ENCODE measurements at places on chromosomes 2 and 18. TPM values are rescaled to one million over a fixed set of nuclear protein-coding genes. Genes with fewer than 3 reads are reported as not detected.

GRCh38 chr2:191666732-191667131 lies 11.2 kb upstream of the NABP1 start:
- DNase-seq: no peak

DNA sequence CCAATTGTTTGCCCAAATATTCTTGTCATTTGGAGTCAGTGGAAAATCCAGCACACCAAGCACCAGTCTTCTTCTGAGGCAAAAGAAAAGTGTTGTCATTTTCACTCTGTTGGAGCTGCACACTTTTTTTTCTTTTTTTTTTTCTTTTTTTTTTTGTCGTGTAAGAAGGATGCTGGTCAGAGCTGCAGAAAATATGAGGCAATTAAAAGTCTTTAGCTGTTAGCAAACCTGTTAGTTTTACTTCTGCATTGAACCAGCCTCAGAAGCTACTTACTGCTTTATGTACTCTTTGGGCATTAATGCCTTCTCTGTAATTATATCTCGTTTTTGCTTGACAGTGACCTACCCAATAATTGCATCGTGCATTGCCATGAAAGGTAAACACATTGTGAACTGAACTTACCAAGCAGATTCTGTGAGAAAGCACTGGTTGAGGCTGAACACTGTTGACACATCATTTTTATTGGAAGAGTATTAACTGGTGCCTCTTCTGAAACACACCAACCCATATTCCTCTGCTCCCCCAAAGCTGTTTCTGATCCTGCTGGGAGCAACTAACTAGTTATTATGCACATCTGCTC lies 165.4 kb downstream of the CAPN13 start:
- DNase-seq: no peak

- no peak for DNase-seq
These were observed 547.7 kb upstream of the ZEB2 start for GRCh38 chr2:145067549-145068030.

DNA sequence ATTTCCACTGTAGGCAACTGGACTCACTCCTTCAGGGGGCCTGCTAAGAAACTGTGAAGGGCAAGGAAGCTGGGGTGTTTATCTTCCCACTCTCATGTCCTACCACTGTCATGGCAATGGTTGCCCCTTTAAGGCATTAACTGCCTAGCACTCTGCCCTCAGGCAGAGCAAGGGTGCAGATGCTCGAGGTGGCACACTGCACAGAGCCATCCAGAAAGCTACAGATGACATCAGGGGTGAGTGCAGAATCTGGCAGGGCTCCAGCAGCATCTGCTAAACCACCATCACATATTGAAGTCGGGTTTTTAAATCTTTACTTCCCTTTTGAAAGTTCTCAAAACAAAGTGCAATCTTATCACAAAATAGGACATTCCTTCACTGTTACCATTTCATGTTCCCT lies 75.4 kb downstream of the RAPGEF4 start:
- no peak for DNase-seq

DNA sequence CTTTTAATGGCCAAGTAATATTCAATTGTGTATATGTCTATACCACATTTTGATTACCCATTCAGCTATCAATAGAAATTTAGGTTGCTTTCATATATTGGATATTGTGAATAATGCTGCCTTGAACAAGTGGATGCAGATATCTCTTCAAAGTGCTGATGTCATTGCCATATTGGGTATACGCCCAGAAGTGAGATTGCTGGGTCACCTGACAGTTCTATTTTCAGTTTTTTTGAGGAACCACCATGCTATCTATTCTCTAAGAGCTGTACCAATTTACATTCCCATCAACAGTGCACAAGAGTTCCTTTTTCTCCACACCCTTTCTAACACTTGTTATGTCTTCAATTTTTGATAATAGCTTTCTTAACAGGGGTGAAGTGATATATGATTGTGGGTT lies 306.9 kb downstream of the ZNF516 start:
- DNase-seq: no peak

DNA sequence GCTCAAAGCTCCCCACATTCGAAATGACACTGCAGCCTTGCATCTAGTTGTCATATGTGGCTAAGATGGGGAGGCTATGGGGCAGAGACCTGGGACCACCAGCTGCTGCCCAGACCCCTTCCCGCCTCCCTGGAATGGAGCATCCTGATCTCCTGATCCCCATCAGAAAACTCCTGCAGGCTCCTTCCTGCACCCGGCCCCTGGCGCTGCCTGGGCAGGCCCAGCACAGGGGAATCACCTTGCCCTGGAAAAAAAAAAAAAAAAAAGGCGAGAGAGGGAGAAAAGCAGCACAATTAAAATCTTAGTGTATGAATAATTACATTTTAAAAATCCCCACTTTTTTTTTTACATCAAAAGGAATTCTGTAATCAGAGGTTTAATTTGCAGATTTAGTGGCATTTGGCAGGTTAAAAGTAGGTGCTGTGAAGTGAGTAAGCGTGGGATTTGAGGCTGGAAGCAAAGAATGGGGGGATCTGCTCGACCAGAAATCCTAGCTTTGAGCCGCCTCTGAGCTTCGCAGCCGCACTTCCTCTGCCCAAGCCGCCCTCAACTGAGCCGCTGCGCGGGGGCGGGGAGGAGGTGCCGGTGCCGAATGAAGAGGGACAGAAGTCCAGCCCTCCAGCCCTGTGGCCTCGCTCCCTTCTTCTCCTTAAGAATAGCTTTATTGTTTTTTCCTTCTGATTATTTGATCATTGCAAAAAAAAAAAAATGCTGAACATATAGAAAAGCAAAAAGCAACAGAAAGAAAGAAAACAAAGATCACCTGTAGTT lies 30.0 kb downstream of the THNSL2 start:
- peak; percentile 48 for DNase-seq

DNA sequence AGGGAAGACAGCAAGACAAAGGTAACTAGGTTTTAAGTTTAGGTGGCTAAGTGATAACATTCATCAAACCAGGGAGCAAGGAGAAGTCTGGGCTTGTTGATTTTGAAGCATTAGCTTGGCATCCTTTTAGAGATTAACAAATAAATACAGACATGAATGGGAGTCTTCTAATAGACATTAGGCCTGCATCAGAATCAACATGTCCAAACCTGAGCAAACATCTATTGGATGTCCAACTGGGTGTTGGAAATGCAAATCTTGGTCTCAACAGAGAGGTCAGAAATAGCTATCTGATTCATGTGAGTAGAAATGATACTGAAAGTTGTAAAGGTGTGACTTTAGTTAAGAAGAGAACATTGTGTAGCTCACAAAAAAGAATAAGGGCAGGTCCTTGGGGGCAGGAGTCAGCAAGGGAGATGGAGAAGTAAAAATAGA lies 85.5 kb upstream of the RND3 start:
- DNase-seq: no peak

The TEX51 gene
- total RNA-seq: not detected

The TM4SF20 gene
- 44.6 TPM for total RNA-seq

DNA sequence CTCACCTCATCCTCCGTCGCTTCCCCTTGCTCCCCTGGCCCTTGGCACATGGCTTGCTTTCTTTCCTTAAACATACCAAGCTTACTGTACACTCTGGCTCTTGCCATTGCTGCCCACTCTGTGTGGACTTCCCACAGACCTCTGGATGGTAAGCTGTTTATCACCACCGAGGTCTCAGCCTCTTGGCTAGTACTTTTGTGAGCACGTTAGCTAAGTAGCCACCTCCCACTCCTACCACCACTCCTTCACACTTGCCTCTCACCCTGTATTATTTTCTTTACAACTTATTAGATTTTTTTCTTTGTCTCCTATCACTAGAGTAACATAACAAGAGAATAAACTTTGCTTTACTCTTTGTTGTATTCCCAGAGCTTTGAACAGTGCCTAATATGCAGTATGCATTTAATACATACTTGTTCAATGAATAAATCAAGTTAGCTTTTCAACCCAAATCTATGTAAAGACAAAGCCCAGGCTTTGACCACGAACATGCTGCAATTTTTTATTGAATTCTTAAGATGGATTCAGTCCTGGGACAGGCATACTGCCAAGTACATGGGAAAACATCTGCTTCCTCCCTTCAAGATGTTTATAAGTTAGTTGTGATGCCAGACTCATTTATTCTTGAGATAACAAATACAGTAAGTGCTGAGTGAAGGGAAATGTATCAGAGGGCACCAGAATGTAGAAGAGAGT lies 25.0 kb upstream of the MSGN1 start:
- DNase-seq: peak; percentile 22

DNA sequence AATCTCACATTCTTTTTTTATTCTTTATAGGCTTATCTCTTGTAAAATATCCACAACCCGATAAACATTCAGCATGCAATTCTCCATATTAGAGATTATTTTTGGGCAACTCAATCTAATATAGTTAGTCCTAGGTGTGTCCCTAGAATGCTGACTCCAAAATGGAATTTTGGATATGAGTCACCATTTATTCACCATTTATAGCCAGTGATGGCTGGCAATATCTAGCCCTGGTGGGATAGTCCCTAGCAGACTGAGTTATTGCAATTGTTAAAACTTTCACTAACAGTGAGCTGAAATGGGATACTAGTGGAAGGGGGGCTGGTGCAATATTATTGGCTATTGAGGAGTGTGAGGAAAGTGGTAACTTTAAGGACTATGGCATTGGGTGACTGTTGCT lies 401.6 kb downstream of the SLC4A3 start:
- no peak for DNase-seq

DNA sequence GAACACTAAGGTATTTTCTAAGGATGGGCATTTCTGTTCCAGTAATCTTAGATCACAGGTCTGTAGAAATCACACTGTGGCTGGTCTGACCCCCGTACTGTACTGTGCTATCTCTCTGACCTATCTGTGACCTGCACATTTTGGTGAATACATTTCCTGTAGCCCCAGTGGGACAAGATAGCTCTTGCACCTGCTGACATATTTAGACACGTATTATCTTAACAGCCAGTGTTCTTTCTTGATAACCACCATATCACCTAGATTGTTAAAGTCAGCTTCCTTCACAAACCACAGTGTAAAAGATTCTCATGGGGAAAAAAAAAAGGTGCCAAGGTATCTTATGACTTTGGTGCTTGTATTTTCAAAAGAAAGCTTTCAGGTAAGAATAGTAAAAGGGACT lies 39.8 kb upstream of the TMEM247 start:
- DNase-seq: no peak

DNA sequence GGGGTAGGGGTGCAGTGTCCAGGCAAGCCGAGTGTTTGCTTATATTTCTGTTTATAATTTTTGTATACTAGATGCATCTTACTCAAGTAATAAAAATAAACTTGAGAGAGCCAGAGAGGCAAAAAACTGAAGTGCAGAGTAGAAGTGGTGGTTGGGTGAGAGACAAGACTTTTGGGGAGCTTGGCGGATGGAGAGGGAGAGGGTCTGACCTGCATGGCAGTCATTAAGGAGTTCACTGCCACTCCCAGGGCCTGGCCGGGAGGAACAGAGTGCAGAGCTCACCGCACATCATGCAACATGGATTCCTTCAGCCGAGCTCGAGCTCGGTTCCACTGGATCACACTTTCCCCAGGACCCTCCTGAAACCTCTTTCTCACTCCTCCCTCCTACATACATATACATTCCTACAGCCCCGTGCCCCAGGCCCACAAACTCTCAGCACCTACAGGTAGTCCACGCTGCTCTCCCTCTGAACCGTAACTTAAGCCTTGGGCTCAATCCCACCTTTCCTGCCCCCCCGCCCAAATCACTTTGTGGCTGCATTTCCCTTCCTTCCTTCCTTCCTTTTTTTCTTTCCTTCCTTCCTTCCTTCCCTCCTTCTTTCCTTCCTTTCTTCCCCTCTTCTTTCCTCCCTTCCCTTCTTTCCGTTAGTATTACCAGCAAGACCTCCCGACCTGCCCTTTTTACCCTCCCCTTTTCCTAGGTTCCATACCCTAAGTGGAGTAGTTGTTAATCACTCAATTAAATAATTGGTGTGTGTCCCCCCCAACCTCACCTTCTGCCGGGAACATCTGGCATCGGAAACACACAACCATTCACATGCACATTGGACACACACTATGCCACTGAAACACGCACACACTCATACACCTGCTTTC lies 37.1 kb upstream of the ATP6V1B1 start:
- no peak for DNase-seq

The NPPC gene
- not detected for total RNA-seq

DNA sequence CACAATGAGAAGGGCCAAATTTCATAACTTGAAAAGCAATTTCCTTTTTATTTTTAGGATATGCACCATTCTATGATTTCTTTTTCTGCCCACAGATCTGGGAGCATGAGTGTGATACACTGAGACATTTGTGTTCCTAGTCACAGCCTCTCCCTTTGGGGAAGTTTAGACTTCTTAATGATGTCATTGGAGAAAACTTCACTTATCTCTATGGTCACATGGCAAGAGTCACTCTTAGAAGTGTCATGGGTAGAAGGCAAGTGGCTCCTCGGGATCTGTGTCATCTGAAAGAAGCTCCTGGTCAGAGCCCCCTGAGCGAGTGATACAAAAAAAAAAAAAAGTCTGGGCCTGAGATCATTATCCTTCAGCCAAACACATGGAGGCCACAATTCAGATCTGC lies 62.5 kb upstream of the LGALSL start:
- peak; percentile 55 for DNase-seq

The B4GALT6 gene
- total RNA-seq: 14.1 TPM

The B3GNT2 gene
- total RNA-seq: 53.0 TPM

- DNase-seq: no peak
These were observed 248.7 kb upstream of the MYT1L start for GRCh38 chr2:2579814-2580213.

The HOXD8 gene
- total RNA-seq: 1.3 TPM

GRCh38 chr2:10036095-10036884 lies 7.1 kb upstream of the KLF11 start:
- DNase-seq: no peak

DNA sequence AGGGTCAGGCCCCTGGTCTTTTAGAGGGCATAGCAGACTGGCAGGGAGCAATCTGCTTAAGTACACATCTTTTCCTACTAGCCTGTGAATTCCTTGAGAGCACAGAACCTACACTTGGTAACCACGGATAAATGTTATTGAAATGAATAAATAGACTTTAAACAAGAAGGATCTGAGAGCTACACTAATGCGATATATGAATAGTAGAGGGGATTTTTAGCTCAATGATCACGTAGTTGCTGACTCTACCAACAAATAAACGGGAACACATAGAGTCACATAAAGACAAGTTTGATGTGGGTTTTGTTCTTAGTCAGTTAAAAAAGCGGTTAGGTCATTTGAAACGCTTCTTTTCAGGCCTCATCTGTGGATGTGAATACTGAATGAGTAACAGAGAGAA lies 290.3 kb upstream of the CCDC68 start:
- no peak for DNase-seq

GRCh38 chr2:133063775-133064174 lies 393.8 kb upstream of the LYPD1 start:
- peak; percentile 70 for DNase-seq

DNA sequence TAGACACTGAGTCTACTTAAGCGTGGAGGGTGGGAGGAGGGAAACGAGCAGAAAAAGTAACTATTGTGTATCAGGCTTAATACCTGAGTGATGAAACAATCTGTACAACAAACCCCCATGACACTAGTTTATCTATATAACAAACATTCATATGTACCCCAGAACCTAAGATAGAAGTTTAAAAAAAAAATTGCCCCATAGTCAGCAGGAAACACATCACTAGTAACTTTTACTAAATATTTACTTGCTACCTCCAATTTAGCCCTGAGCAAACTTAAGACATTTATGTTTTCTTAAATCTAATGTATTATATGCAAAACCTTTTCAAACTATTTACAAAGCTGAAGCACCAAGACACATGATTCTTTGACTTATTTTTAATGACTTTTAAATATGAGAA lies 5.6 kb downstream of the REV1 start:
- no peak for DNase-seq

Data from hepatocyte (in vitro differentiated cells).